Stimulated activated CD8-positive, alpha-beta memory T cell treated with anti-CD3 and anti-CD28 coated beads, Interleukin-2, amount 100 ng/mL, for 1 hour (primary cell): ENCODE measurements at places on chromosomes 7 and 10.
A peak's percentile ranks its signal among the peaks of the same experiment; 100 is the strongest.

- DNase-seq: no peak
Measured at GRCh38 chr7:139455789-139456188, 27.7 kb downstream of the KLRG2 start.

DNA sequence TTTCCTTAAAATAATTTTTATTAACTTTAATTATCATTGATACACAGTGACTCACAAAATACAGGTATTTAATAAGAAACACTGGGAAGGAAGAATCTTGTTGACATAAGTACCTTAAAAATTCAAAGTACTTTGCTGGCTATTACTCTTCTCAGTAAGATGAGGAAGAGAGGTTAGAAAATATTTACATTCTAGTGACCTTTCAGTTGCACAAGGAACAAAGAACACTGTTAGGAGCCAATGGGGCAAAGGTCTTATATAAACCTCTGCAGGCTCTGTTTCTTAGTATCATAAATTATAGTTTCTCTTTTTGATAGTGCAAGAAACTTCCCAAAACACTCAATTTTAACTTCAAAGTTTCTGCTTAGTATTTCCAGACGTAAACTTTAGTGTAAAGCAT is 4.8 kb upstream of the TAX1BP1 start:
- DNase-seq: no peak

GRCh38 chr10:75000748-75001321 is 110.6 kb upstream of the SAMD8 start:
- no peak for DNase-seq

GRCh38 chr7:30764030-30764975 is 6.9 kb upstream of the MINDY4 start:
- no peak for DNase-seq

- DNase-seq: no peak
Measured at GRCh38 chr7:85081392-85081791, 105.5 kb downstream of the SEMA3D start.

DNA sequence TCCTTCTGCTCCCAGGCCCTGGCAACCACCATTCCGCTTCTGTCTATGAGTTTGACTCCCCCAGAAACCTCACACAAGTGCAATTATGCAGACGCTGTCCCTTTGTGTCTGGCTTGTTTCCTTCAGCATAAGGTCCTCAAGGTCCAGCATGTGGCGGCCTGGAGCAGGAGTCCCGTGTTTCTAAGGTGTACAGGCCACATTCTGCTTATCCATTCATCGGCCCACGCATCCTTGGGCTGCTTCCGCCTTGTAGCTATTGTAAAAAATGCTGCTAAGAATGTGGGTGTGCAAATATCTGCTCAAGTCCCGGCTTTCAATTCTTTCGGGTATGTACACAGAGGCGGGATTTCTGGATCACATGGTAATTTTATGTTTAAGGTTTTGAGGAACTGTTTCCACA is 38.2 kb downstream of the ESYT2 start:
- DNase-seq: no peak

DNA sequence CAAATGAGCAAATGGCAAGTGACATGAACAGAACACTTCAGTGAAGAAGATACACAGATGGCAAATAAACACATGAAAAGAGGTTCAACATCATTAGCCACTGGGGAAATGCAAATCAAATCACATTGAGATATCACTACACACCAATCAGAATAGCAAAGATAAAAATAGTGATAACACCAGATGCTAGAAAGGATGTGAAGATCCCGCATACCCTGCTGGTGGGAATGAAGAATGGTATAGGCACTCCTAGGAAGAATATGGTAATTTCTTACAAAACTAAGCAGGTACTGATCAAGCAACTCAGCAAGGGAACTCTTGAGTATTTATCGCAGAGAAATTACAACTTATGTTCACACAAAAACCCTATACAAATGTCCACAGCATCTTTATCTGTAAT is 11.2 kb downstream of the LAMB4 start:
- no peak for DNase-seq

DNA sequence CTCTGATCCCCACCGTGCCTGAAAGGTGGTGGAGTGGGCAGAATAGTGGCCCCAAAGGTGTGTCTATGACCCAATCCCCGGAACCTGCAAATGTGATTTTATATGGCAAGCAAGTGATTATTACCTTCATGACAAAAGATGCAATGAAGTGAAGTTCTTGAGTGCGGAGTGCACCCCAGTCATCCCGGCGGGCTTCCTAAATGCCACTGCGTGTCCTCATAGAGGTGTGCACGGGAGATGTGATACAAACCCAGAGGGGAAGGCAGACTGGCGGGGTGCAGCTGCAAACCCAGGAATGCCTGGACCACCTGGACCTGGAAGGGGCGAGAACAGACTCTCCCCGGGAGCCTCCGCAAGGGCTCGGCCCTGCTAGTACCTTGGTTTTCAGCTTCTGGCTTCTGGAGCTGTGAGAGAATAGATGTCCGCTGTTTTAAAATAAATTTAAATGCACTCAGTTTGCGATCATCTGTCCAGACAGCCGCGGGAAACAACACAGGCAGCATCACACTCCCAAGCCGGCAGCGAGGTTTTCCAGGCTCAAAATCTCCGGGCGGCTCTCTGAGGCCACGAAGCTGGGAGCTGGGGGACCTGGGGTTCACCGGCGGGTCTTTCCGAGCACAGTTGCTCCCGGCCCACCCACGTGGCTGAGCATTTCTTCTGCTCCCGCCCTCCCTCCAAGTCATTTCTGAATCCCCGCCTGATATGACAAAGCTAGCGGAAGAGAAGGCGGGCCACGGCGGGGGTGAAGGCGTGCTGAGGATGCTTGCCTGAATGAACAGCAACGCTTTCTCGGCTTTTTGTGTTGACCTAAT is 50.4 kb upstream of the EBF3 start:
- no peak for DNase-seq

DNA sequence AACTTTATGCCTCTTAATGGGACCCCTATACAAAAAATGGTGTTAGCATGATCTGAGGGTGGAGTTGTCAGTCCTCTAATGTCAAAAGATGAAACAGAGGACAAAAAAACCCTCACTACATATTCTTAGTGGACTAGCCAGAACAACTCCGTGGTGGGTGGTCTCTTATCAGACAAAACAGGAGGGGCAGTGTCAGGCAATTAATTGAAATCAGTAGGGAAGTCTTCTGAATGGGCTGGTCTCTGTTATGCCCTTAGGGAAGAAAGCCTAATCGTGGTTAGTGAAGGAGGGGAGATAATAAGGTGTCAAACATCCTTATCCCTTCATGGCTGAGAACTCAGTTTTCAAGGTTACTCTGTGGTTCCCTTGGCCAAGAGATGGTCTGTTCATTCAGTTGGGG is 909.4 kb downstream of the GRID1 start:
- no peak for DNase-seq

DNA sequence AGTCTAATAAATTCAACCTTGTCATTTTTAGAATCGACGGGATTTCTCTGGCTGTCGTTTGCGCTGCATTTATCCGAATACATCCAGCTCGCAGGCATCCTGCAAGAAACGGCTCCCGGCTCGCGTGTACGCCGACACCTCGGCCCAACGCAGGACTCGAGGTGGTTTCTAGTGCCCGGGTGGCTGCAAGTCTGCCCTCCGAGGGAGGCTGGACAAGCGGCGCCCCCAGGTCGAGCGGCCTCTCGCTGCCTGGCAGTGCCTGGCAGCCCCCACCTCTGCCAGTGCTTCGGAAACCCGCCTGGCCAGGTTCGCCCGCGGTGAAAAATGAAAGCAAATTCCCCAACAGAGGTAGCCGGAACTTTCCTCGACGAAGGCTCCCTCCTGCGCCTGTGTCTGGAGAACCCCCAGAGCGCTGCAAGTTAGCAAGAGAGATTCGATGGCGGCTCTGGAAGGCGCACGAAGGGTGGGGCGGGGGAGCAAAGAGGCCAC is 5.7 kb upstream of the ZNF503 start:
- DNase-seq: no peak

DNA sequence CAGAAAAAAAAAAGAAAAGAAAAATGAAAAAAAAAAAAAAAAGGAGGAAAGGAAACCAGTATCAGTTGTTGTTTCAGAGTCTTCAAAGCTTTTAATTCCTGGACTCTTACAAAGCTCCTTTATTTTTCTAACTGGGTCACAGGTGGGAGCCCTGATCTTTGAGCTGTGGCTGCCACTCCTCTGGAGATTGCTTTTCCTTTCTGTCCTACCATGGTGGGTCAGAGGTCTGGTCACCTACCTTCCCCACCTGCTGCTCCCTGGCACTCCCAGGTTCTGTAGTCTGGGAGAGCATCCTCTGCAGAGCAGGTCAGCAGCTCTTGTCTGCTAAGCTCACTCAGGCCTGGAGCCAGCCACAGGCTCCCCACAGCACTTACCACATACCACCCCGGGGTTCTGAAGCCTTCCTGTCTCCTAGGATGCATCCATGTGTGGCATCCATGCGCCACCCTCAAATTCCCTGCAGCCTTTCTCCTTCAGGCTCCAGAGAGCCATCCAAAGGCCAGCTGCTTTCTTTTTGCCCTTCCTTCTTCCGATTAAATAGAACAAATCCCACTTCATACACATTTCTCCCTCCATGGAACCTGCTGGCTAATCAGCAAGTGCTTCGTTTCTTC is 73.2 kb upstream of the TPK1 start:
- DNase-seq: no peak

DNA sequence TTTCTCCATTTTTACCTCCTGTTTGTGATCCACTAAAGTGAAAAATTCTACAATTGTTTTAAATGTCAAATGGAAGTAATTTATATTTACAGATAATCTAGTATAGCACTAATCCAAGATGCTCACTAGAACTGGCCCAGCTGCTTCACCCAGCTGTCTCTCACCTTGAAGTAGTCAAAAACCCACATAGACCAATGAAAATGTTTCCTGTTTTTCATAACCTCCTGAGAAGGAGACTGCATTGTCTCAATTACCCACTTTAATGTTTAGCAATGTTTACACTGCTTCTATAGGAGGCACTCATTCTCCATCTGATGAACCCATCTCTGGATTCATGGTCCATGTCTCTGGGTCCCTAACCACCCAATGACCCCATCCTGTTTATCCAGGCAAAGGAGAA is 56.1 kb upstream of the ADO start:
- no peak for DNase-seq

GRCh38 chr7:134446923-134447322 is 12.0 kb downstream of the AKR1B1 start:
- no peak for DNase-seq

DNA sequence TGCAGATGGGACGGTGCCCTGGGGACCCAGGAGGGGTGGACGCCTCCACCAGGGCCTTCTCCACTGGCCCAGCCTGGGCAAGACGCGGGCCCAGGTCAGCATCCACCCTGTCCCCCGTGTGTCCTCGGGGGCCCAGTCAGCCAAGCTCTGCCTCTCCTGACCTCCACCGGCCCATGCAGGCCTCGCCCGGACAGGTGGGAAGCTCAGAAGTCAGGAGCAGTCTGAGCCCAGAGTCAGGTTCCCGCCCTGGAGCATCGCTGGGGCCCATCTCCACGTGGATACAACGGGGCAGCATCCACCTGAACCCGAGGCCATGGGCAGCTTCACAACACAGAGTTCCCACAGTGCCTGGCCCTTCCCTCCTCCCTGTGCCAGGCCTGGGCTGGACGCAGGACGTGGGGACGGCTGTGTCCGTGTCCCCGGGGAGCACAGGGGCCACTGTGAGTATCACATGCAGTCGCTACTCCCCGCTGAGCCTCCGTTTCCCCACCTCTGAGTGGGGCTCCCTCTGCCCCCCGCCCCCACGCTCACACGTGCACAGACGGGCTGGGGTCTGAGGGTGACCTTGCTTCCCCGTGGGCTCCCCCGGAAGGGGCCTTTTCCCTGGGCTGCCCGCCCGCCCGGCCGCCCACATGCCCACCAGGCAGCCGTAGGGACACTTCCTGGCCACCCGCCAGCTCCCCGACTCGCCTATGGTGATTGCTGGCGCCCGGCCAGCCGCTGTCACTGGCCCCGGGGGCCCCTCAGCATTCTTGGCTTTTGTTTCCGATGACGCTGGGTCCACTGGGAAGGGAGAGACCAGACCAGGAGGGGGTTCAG is 64.3 kb downstream of the PDGFA start:
- no peak for DNase-seq

GRCh38 chr10:28954211-28954610 is 276.9 kb downstream of the BAMBI start:
- DNase-seq: no peak

- DNase-seq: no peak
Measured at GRCh38 chr10:35640474-35640873, 1.6 kb downstream of the FZD8 start.

GRCh38 chr10:88990384-88991160 is at the start of gene FAS:
TSS of gene FAS (plus strand) at chr10:88990798. CDS start at chr10:88990877, 79 bp downstream.
- DNase-seq: peak; percentile 57

- no peak for DNase-seq
Measured at GRCh38 chr7:95424716-95425115, 10.1 kb downstream of the PON2 start.

GRCh38 chr7:4842319-4843064 is 19.3 kb downstream of the PAPOLB start:
- DNase-seq: no peak

DNA sequence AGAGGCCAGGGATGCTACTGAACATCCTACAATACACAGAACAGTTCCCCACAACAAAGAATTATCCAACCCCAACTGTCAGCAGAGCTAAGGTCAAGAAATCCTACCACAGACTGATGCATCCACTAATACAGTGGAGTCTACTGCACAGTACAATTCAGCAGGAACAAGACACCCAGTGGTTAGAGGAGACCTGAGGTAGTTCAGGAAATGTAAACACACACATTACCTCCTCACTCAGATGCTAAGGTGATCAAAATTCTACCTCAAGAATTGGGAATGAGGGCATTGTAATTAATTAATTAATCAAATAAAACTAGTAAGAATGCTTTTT is 91.4 kb downstream of the ZFAND4 start:
- DNase-seq: no peak

- DNase-seq: no peak
Measured at GRCh38 chr7:84811362-84811761, 375.5 kb downstream of the SEMA3D start.

DNA sequence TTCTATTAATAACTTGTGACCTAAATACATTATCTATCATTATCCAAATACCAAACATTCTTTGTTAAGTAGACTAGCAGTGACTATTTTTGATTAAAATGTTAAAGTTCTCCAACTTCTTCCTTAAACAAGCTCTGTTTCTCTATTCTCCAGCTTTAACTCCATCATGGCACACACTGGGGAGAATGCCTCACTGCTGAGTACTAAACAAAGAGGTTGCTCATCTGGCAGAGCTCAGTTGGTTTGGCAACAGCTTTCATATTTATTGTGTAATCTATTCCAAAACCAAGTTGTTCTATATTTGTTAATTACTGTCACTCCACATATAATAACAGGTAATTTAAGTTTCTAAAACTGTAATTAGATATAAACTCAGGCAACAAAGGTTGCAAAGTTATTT is 89.6 kb downstream of the USP6NL start:
- DNase-seq: no peak

GRCh38 chr10:125982260-125982948 is 86.0 kb downstream of the FANK1 start:
- DNase-seq: no peak
